Fibroblast of skin of scalp (primary cell): ENCODE measurements at places on chromosomes 5 and 9.
A peak's percentile ranks its signal among the peaks of the same experiment; 100 is the strongest.

GRCh38 chr5:175550055-175550805 is 71.9 kb downstream of the SFXN1 start:
- DNase-seq, result no peak

DNA sequence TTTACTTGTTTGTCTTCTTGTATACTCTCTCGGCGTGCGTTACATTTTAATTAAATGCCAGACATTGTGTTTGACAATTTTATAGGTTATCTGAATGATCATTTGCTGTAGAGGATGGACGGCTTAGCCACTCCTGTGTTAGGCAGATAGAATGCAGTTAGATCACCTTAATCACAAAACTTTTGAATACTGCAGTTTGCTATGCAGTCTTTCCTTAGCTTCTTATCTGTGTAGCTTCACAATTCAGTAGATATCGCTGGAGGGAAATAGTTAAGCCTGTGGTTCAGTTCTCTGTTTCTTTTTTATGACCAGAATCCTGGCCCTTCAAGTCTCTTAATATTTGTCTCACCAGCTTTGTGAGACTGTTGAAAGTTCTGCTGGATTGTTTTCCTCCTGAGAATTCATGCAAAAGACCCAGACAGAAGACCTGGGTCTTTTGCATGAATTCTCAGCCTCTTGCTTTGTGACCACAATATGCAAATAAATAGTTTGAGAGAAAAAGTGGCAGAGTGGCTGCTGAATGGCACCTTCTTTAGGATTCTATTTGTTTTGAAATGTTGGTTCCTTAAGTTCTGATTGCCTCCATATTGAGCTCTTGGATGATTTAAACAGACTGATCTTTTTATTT is 40.2 kb downstream of the RASA1 start:
- DNase-seq, result no peak

DNA sequence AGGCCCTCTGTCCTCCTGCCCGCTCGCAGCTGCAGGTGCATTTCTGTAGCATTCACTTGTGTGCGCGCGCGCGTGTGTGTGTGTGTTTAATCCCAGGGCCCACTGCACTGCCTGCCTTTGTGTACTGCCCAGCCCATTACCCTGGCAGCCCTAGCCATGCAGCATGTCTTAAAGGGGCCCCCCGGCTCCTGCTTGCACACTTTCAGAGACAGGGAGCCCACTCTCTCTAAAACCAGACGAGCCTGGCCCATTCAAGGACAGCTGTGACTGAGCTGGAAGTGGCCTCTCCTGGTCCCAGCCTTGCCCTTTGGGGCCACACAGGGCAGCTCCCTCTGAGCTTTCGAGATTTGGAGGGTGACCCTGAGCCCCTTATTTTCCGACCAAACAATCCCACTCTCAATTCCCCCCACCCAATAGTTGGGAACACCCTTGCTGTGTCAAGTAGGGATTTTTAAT is 98.9 kb downstream of the DAB2IP start:
- no peak for DNase-seq

GRCh38 chr5:180080486-180081280 is 9.1 kb upstream of the RNF130 start:
- no peak for DNase-seq

GRCh38 chr5:36066001-36066539 is 612 bp downstream of the UGT3A2 start:
- no peak for DNase-seq

DNA sequence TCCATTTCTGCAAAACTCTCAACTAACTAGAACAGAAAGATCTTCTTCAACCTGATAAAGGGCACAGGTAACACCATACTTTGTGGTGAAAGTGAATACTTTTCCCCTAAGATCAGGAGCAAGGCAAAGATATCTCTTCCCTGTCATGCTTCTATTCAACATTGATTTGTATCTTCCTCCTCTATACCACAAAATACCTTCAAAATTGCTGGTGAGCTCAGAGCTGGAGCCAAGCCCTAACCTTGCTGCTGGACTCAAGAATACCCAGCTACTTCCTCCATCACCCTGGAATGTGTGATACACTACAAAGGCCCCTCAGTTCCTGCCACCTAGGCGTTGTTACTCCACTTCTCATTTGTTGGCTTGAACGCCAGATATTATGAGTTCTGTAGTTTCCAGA is 499.0 kb downstream of the ACTL7B start:
- no peak for DNase-seq

DNA sequence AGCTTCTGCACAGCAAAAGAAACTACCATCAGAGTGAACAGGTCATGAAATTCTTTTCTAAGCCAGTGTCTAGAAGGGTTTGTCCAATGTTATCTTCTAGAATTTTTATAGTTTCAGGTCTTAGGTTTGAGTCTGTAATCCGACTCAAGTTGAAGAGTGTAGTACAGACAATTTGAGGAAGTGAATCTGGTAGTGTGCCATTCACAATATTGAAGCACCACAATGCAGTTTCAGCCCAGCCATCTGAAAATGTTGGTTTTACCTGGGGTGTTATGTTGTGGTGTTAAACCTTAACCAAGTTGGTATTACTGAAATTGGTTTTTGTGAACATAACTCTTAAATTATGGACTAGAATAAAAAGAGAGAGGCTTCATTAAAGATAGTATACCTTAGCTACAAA is 77.2 kb downstream of the ADAMTS16 start:
- DNase-seq, result no peak

- DNase-seq, result peak; percentile 99
Observed at GRCh38 chr9:121278477-121279261, 10.7 kb downstream of the GSN start.

DNA sequence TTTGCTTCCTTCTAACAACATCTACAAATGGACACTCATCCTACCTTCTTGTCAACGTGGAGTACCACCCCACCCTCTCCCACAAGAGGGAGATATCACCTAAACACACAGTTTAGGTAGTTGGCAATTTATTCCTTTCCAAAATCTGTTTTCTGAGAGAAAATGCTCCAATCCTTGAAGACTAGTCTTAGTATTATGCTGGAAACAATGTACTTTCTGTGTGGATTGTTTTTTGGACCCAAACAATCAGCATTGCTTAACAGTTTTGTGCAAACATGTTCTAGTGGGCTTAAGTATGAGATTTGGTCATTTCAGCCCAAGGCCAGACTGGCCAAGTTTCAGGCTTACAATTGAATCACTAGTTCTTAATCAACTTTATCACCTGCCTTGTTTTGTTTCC is 359.1 kb downstream of the ARHGEF28 start:
- peak; percentile 22 for DNase-seq

- DNase-seq, result no peak
Observed at GRCh38 chr9:30771760-30772159, 1612.7 kb upstream of the ACO1 start.

- no peak for DNase-seq
Observed at GRCh38 chr5:2142456-2142954, 259.8 kb upstream of the IRX4 start.

DNA sequence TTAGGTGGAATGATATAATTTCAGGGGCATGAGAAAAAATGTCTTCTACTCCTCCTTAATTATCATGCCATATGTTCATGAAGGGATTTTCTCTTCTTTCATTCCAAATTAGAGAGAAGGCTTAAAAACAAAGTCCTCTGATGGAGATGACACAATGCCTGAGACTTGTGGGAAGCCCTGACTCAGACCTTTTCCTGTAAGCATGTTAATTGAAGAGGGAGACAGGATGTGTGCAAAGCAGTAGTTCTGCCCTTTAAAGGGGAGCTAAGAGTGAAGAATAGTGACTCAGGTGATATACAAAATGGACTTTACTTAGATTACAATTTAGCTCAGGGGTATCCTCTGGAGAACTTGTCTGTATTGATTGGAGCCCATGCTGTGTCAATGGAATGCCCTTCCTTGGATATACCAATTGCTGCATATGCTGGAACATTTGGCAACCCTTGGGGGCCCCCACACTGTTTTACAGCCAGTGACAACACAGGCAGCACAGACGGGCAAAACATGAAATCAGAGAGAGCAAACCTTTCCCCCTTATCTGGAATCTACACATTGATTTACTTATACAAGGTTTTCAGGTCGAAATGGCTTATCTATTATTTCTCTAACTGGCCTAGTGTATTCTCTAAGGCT is 81.3 kb downstream of the IZUMO3 start:
- peak; percentile 51 for DNase-seq

- no peak for DNase-seq
Observed at GRCh38 chr5:5467737-5468136, 45.3 kb downstream of the ICE1 start.

DNA sequence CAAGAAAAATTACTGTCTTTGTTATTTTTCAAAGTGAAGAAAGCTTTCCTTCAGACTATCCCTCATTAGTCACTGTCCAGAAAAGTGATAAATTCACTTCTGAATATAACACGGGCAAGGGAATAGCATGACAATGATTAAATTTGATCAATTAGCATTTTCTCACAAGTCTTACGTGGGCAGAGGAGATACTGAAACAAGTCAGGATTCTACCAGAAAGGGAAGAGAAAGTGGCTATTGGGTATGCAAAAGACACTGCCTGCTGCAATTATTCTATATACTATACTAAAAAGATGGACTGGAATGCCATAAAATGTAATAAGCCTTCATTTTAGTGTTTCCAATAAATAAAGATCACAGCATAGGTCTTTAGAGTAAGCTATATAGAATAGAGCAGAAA is 7.4 kb downstream of the COX7C start:
- no peak for DNase-seq

- no peak for DNase-seq
Observed at GRCh38 chr9:126661521-126662251, 48.0 kb downstream of the LMX1B start.

GRCh38 chr9:127522727-127523126 is 71.4 kb downstream of the LRSAM1 start:
- peak; percentile 56 for DNase-seq

GRCh38 chr5:154162539-154163151 is 27.9 kb upstream of the GALNT10 start:
- no peak for DNase-seq

GRCh38 chr9:22413884-22414283 is 32.7 kb upstream of the DMRTA1 start:
- no peak for DNase-seq

DNA sequence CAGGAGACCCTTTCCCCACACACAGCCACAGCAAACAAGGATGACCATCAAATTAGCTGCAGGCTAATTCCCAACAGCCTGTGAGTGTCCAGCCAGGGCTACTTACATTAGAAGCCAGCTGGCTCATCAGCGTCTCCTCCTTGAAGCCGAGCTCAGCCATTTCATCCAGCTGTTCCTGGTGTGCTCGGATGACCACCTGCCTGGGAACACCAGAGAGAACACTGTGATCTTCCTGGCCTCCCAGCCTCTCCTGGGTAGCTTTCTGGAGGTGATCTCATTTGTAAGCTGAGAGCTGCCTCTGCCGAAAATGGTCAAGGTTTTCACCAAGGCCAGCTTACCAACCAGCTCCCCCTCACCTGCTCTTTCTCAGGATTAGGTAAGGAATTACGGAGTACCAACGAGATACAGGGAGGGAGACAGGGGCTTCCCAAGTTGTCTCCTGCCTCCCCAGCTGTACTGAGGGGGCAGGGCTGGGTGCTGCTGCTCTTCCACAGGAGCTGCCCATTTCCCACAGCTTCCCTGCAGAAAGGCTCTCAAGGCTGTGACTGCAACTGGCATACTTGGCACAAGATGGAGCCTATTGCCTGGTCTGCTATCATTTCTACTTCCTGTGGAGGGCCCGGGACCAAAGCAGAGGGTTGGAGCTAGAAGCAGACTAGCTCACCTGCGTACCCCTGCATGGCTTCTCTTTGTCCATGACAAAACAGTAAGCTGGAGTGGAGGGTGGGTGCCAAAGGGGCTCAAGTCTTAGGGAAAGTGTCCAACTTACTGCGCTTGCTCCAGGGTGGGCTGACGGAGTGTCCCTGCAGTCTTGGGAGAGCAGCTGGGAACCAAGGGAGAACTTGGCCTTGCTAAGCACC is 73.9 kb downstream of the KIF24 start:
- DNase-seq, result peak; percentile 19

GRCh38 chr9:36738318-36738976 is 165.8 kb downstream of the MELK start:
- no peak for DNase-seq

- no peak for DNase-seq
Observed at GRCh38 chr5:154732212-154732611, 23.0 kb upstream of the LARP1 start.

DNA sequence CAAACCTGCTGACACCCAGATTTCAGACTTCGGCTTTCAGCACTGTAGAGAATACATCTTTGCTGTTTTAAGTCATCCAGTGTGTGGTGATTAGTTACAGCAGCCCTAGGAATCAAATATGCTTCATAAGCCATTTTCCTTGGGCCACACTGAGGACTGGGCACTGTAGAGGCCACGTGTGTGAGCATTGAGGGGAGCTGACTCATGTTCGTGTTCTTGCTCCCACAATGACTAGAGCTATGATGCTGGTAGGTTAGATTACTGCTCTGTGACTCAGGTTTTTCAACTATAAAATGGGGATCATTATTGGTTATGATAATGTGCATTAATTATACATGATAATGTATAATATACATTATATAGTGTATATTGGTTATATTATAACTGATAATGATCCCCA is 96.5 kb upstream of the PALM2AKAP2 start:
- no peak for DNase-seq

GRCh38 chr5:88799938-88800535 is 82.9 kb downstream of the MEF2C start:
- peak; percentile 25 for DNase-seq

- no peak for DNase-seq
Observed at GRCh38 chr9:136492978-136493522, 10.2 kb upstream of the SEC16A start.

GRCh38 chr5:759781-760362 is 24.7 kb downstream of the ZDHHC11B start:
- no peak for DNase-seq

GRCh38 chr5:53422539-53422938 is 57.9 kb upstream of the FST start:
- DNase-seq, result peak; percentile 81

- DNase-seq, result peak; percentile 92
Observed at GRCh38 chr5:139061274-139061673, 136.9 kb downstream of the SIL1 start.

DNA sequence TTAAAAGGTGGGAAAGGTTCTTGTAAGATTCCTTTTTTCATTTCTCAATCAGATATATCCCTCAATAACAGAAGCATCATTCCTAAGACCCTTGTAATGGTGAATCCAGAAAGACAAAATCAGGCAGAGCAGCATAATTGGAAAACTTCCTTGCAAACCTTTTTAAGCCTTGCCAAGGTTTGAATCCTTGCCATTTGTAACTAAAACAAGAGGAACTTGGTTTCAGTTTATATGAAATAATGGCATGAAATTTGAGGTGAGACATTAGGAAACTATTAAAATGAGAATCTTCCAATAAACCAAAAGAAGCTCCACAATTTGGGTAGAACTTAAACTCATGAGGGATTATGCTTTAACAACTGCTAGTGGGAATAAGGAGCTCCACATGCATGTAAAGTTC is 384.7 kb upstream of the SMC2 start:
- no peak for DNase-seq

DNA sequence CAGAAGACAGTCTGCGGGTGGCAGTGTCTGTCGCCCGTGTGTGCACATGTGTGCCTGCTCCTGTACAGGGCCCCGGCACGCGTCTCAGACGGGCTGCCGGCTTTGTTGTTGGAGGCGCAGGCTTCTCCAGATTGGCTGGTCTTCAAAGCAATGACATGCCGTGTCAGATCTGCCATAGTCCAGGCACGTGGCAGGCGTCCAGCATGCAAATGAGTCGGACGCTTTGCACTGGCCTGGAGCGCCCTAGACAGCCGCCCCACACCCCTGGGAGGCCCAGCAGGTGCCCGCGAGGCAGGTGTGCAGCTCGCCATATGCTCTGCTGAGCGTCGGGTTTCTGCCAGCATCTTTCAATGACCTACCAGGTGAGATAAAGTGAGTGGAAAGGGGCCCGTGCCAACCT is 71.5 kb downstream of the GADD45G start:
- no peak for DNase-seq
